ENCODE measurements at places on chromosomes 11 and 22.
A peak's percentile ranks its signal among the peaks of the same experiment; 100 is the strongest.

DNA sequence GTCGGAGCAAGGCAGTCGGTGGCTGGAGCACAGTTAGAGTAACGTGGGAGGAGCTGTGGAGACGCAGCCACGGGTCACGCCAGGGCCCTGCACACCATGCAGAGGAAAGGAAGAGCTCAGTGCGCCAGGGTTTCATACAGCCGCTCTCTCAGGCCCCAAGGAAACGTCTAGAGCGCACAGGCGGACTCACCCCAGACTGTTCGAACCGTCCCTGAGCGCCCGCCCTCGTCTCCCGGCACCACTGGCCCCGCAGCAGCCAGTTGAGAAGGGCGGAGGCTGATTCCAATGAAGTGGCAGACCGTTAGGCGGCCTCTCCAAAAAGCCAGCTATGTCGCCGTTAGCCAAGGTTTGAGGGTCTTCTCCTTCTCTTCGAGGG is 483 bp upstream of the HYLS1 start:
- no peak for DNase-seq

DNA sequence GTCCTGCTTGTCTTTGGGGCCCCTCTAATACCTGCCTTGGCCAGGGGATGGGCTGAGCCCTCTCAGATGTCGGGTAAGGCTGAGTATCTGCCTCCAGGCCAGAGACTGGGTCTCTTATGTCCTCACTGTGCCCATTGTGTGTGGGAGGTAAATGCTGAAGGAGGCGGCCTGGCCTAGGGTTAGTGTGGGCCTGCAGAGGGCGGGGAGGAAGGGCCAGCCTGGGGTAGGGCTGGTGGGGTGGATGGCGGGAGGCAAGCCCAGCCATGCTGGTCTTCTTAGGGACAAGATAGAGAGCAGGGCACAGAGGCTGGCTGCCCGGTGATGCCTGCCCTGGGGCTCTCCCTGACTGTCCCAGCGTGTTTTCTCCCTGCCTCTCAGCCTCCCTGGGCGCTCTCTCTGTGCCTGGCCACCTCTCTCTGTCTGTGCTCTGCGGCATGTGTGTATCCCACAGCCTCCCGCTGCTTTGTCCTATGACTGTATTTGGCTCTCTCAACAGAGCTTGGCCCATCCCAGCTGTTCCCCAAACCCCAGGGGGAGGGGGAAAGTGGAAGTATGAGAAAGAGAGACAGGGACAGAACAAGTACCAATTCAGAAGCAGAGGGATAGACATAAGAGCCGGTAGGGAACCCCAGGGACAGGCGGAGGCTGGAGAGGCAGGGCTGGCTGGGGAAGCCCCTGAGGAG is 57.0 kb downstream of the PDE2A start:
- DNase-seq = no peak

GRCh38 chr11:34192481-34193401 is 87.3 kb downstream of the NAT10 start:
- DNase-seq = no peak

DNA sequence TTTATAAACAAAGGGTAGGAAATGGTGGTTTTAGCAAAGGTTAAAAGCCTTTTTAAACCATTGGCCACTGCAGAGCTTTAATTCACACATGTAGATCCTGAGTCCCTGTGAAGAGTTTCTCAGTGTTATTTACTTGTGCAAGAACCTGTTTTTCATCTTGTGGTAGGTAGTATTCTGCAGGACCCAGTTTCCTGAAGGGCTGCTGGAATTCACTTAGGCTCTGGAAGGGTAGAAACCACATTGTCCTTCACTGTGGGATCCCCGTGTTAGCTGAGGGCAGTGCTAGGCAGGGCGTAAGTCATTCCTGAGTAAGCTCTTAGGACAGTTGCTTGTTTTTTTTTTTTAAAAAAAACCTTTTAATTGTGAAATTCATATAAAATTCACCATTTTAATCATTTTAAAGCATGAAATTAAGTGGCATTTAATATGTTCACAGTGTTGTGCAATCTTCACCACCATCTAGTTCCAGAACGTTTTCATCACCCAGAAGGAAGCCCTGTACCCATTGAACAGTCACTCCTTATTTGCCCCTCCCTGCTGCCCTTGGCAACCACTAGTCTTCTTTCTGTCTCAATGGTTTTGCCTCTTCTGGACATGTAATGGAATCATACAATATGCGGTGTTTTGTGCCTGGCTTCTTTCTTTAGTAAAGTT is 77.7 kb downstream of the C22orf31 start:
- DNase-seq = no peak

- DNase-seq = no peak
These were observed 61.7 kb downstream of the DGCR2 start for GRCh38 chr22:19060356-19061009.

GRCh38 chr11:59680287-59681154 is 11.7 kb upstream of the PATL1 start:
- DNase-seq = peak; percentile 29

DNA sequence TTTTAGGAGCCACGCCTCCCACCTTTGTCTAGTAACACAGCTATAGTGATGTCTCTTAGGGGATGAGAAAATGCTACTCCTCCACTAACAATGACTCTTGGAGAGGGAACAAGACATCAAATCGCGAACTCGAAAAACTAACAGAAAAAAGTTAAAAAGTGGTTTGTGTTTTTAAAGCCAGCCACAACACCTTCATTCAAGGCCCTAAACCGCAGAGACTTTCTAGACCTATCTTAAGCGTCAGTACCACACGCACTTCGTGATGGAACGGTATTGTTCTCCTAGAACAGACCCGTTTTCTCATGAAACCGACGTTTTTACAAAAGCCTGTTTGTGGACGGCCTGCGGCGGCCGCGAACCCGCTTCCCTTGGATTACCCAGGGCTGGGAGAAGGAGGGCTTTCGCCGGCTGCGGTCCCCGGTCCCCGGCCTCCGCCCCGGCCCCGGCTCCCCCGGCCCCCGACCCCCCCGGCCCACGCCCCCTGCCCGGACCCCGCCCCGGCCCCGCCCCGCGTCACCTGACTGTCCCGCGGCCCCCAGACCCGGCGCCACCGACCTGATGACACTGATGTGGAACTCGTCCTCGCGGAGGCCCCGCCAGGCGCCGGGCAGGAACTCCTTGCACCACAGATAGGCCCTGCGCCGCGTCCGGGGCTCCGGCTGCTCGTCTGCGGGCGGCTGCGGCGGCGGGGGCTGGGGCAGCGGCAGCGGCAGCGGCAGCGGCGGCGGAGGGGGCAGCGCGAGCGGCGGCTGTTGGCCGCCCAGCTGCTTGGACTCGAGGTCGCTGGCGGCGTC is 718 bp downstream of the CHKA start:
- peak; percentile 18 for DNase-seq

Data from activated effector memory CD4-positive, alpha-beta T cell treated with Interleukin-2 at 50 U/mL for 16 hours (primary cell).